Heart right ventricle (tissue), 16 donors: ENCODE measurements at places on chromosomes 1 and 21. TPM values are rescaled to one million over a fixed set of nuclear protein-coding genes. Genes with fewer than 3 reads are reported as not detected.

GRCh38 chr1:18137759-18138345 lies 30.3 kb downstream of the IGSF21 start:
- no peaks in the 10 kb centered on the region for H3K4me1 ChIP-seq
- no peaks in the 10 kb centered on the region for H3K27me3 ChIP-seq

GRCh38 chr1:64242895-64243756 lies 39.7 kb downstream of the UBE2U start:
- no peak overlapping the region for H3K4me3 ChIP-seq
- H3K27ac ChIP-seq, result no peak overlapping the region
- H3K4me1 ChIP-seq, result peaks cover 23% of the 10 kb centered on the region
- no peaks in the 10 kb centered on the region for H3K27me3 ChIP-seq
- no peaks in the 10 kb centered on the region for H3K36me3 ChIP-seq
- DNase-seq, result no peak

DNA sequence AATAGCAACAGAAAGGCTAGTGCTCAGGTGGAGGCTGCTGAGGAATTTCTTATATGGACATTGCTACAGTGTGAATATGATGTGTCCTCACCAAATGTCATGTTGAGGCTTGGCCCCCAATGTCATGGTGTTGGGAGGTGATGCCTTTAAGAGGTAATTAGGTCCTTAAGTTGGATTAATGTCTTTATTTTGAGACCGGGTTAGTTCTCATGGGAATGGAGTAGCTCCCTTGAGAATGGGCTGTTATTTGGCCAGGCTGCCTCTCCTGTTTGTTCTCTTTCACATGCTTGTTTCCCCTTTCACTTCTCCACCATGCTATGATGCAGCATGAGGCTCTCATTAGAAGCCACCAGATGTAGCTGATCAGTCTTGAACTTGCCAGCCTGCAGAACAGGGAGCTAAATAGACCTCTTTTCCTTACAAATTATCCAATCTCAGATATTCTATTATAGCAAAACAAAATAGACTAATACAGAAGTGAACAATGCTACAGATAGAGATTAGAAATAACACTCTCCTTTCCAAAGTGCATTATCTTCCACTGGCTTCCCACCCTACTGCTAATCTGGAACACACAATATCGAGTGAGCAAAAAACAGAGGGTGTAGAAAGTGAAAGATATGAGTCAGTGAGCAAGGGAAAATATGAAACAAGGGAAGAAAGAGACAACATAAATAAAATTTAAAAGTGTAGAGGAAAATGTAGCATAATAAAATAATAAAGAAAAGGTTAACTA lies 160.2 kb downstream of the NTMT2 start:
- no peak overlapping the region for H3K4me3 ChIP-seq
- H3K36me3 ChIP-seq, result no peaks in the 10 kb centered on the region
- H3K27ac ChIP-seq, result no peak overlapping the region
- no peaks in the 10 kb centered on the region for H3K27me3 ChIP-seq

DNA sequence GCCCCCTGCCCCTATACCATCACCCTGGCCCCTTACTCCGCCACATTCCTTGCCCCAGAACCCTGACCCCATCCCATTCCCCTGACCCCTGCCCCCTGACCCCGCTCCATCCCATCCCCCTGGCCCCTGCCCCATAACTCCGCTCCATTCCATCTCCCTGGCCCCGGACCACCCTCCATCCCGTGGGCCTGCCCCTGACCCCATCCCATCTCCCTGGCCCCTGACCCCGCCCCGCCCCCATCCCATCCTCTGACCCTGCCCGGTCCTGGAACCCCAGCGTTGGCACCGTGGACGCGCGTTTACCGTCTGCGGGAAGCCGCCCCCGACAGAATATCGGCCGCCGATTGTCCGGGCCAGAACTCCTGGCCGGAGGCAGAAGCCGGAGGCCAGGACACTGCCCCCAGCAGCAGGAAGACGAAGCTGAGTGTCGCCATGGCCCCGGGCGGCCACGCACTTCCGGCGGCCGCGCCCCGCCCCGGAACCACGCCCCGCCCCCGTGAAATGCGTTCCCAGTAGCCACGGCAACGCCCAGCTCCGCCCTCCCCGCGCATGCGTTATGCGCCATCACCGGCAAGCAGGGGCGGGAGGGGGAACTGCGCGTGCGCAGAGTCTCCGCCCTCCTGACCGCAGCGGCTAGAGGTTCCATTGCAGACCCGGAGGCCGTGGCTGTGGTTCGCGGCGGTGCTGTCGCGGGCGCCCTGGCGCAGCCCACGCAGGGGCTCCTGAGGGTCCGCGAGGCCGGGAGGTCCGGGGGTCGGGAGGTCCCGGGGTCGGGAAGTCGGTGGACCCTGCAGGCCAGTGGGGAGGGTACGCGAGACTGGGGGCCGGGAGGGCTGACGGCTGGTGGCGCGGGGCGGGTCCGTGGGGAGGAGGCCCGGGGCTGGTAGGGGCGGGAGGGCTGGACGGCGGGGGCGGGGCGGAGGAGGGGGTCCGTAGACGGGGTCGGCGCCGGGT lies at the start of gene POFUT2:
TSS of gene POFUT2 (minus strand) at position 458 of the 954 bp plus-strand sequence. CDS start at position 434, 24 bp downstream.
- H3K4me3 ChIP-seq, result peak within 1 kb of the TSS; percentile 66
- peaks cover 33% of the 10 kb centered on the region for H3K36me3 ChIP-seq
- H3K4me1 ChIP-seq, result peaks cover 28% of the 10 kb centered on the region
- peak within 1 kb of the TSS; percentile 79 for H3K27ac ChIP-seq

GRCh38 chr21:38985568-38986378 lies 180.0 kb downstream of the ETS2 start:
- peak; percentile 75 for DNase-seq
- no peaks in the 10 kb centered on the region for H3K36me3 ChIP-seq
- H3K4me1 ChIP-seq, result peaks cover 21% of the 10 kb centered on the region

DNA sequence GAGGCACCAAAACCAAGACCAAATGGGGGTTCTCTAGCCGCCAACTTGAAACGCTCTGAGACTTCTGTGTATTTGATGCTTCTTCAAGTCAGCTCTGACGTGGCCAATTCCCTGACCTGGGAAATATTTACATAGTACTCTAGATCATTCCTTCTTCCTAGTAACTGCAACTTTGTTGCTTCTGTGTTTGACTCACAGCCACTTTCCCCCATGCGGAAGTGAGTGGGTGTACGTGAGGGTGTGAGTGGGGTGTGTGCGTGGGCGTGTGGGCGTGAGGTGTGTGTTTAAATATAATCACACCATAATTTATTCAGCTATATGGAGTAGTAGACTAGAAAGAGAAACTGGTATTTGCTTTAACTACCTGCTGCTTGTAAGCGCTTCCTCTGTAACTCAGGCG lies 111.0 kb downstream of the TAS1R2 start:
- H3K4me1 ChIP-seq, result no peaks in the 10 kb centered on the region
- H3K27me3 ChIP-seq, result peaks cover 42% of the 10 kb centered on the region
- no peak overlapping the region for H3K4me3 ChIP-seq
- H3K27ac ChIP-seq, result no peak overlapping the region
- H3K36me3 ChIP-seq, result no peaks in the 10 kb centered on the region
- no peak for DNase-seq

DNA sequence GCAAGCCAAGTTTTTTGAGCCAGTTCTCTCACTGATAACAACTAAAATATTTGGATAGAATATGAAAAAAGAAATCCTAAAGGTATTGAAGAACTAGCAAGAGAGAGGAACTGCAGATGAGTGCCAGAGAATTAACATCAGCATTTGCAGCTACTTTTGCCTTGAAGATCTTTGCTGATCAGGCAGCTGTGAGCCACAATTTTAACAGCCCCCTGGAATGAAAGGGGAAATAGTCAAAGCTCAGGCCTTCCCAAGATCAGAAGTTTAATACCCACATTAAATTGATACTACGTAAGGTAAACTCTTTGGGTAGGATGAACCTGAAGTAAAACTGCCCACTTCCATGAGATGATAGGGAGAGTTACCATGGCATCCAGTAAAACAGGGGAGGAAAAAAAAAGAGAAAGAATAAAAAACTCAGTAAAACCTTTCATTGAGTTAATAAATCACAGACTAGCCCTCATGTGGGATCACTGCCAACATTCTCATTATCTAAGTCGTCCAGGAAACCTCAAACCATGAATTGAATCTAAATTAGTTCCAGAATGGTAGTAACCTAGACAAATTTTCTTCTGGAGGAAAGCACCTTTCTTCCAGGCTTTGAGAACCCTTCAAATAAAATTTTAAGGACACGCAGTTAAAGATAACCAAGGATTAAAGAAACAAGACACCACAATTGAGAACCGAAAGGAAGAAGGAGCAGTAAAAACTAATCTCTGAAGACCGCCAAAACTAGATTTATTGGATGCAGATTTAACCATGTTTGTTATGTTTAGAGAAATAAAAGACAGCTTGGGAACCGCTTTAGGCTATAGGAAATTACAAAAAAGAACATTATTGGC lies 28.3 kb downstream of the SCP2 start:
- no peaks in the 10 kb centered on the region for H3K27me3 ChIP-seq
- peaks cover 83% of the 10 kb centered on the region for H3K36me3 ChIP-seq
- H3K4me3 ChIP-seq, result no peak overlapping the region
- no peaks in the 10 kb centered on the region for H3K4me1 ChIP-seq
- DNase-seq, result no peak

The PLA2G4A gene
- total RNA-seq, result 1.2 TPM

The ATP6V1G3 gene
- total RNA-seq, result not detected

DNA sequence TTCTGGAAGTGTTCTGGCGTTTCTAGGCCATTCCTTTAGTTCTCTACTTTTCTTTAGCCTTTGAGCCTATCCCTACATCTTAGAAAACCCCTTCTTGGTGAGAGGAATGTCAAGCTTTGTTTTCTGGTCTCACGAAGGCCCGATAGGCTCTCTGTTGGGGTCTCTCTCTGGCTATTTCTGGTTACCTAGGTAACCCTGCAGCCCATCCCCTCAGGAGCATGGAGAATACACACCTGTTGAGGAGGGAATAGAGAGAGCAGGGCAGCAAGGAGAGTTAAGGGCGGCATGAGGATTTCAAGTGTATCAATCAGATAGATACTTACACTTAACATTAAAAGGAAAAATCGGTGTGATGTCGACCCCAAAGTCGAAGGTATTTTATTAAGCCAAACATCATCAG lies 45.7 kb downstream of the LRRC8D start:
- no peak overlapping the region for H3K27ac ChIP-seq
- H3K4me1 ChIP-seq, result peaks cover 12% of the 10 kb centered on the region
- H3K36me3 ChIP-seq, result no peaks in the 10 kb centered on the region

DNA sequence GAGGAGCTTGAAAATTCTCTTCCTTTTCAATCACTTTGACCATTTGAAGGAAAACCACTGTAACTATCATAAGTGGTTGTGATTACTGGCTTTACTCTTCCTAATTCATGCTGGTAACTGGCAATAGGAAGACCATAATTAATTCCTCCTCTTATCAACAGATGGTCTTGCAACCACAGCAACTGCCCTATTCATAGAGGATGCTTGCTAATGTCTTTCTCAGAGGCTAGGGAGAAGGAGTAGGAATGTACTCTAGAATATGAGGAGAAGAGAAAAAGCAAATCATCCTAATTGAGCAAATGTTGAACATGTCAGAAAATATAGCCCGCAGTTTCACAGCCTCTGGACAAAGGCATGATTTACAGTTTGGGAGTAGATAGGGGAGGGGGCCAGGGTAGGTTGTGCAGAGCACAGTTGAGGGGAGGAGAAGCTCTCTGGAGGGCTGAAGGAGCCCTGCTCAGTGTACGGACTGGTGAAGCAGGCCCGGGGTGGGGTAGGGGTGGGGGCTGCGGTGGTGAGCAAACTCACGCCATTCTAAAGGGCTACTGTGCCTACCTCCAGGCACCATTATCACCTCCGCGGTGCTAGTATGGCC lies 192.9 kb downstream of the PCP4 start:
- H3K36me3 ChIP-seq, result no peaks in the 10 kb centered on the region
- no peaks in the 10 kb centered on the region for H3K4me1 ChIP-seq
- H3K27ac ChIP-seq, result no peak overlapping the region
- H3K4me3 ChIP-seq, result no peak overlapping the region
- DNase-seq, result no peak

GRCh38 chr1:62377043-62377562 lies 57.9 kb upstream of the KANK4 start:
- H3K4me3 ChIP-seq, result no peak overlapping the region
- H3K36me3 ChIP-seq, result no peaks in the 10 kb centered on the region
- DNase-seq, result no peak
- H3K27ac ChIP-seq, result no peak overlapping the region
- H3K4me1 ChIP-seq, result no peaks in the 10 kb centered on the region
- H3K27me3 ChIP-seq, result no peaks in the 10 kb centered on the region

The ABCG1 gene
- 14.1 TPM for total RNA-seq

DNA sequence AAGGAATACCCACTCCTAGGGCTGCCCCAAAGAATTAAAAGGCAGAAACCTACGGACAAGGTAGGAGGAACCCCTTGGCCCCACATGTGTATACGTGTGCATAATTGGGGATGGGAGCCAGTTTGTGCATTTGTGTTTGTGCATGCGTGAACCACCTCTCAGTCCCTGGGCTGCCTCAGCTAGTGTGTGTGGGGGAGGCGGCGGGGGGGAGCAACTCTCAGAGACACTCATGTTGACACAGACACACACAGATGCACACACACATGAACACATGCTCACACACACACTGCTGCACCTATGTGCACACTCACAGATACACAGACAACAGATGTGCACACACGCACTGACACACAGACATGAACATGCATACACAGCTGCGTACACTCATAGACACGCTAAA lies 5.1 kb downstream of the LDLRAD1 start:
- no peak overlapping the region for H3K27ac ChIP-seq
- no peak overlapping the region for H3K4me3 ChIP-seq
- H3K36me3 ChIP-seq, result no peaks in the 10 kb centered on the region
- no peak for DNase-seq
- H3K27me3 ChIP-seq, result peaks cover 16% of the 10 kb centered on the region
- H3K4me1 ChIP-seq, result no peaks in the 10 kb centered on the region

DNA sequence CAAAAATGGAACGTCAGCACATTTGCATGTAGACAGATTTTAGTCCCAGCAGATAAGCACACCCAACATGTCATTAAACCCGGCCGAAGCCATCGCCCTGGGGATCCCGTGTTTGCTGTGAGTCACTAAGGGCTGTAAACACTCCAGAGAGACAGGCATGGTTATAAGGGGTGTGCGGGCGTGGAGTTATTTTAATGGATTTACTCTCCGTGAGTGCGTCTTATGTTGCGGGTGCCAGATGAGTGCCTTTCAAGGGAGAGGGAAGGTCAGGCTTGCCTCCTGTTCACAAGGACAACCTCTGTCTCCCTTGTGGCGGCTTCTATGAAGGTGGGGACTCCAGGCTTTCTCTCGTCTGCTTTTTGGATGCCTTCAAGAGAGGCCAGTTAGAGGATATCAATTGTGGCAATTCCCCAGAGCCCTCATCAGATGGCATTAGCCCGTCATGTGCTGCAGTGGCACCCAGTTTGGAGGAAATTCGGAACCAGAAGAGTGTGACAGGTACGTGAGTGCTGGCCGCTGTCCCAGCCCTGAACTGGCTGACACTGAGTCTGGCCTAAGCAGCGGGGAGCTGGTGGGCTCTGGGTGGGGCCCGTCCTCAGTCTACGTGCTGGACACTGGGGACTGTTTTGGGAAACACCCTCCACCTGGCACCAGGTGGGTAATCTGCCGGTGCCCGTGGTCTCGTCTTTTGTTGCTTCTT lies 223.8 kb upstream of the TMEM51 start:
- H3K27ac ChIP-seq, result no peak overlapping the region
- no peak for DNase-seq
- no peaks in the 10 kb centered on the region for H3K36me3 ChIP-seq
- H3K27me3 ChIP-seq, result peaks cover 33% of the 10 kb centered on the region

GRCh38 chr1:19872190-19872589 lies 10.0 kb upstream of the OTUD3 start:
- no peak overlapping the region for H3K4me3 ChIP-seq
- H3K36me3 ChIP-seq, result no peaks in the 10 kb centered on the region
- no peaks in the 10 kb centered on the region for H3K4me1 ChIP-seq
- no peak overlapping the region for H3K27ac ChIP-seq

The SLC22A15 gene
- total RNA-seq, result 7.7 TPM

GRCh38 chr1:201941420-201942128 lies 4.8 kb downstream of the LMOD1 start:
- H3K27ac ChIP-seq, result peak overlapping the region; percentile 58
- H3K4me1 ChIP-seq, result no peaks in the 10 kb centered on the region
- H3K36me3 ChIP-seq, result no peaks in the 10 kb centered on the region
- H3K27me3 ChIP-seq, result no peaks in the 10 kb centered on the region

GRCh38 chr1:150352866-150353265 lies 11.1 kb upstream of the RPRD2 start:
- H3K27me3 ChIP-seq, result no peaks in the 10 kb centered on the region
- no peak overlapping the region for H3K27ac ChIP-seq
- H3K36me3 ChIP-seq, result peaks cover 93% of the 10 kb centered on the region
